Regular cardiac myocyte (primary cell): ENCODE measurements at places on chromosomes 2 and 18. TPM values are rescaled to one million over a fixed set of nuclear protein-coding genes. Genes with fewer than 3 reads are reported as not detected.

Gene FAHD2B
- 2.7 and 3.7 TPM in 2 replicates for total RNA-seq

Gene SAG
- not detected in 2 replicates for total RNA-seq

Gene CRYGA
- total RNA-seq = not detected in 2 replicates

Gene SF3B6
- total RNA-seq = 145 and 183 TPM in 2 replicates

Gene DYTN
- not detected in 2 replicates for total RNA-seq

Gene ABCG5
- not detected in 2 replicates for total RNA-seq

Gene DQX1
- not detected in 2 replicates for total RNA-seq

Gene C2orf81
- 0.58 and 1.1 TPM in 2 replicates for total RNA-seq

Gene PTPN4
- 16.3 and 23.1 TPM in 2 replicates for total RNA-seq

Gene RIT2
- total RNA-seq = not detected in 2 replicates

Gene MYO5B
- 0.28 and 0.38 TPM in 2 replicates for total RNA-seq

Gene TMEM37
- under 0.01 and 0.19 TPM in 2 replicates for total RNA-seq

Gene RSAD2
- 0.85 TPM in 1 of 2 replicates, not detected in the other for total RNA-seq
